Dorsolateral prefrontal cortex (tissue), 122 donors: ENCODE measurements at places on chromosomes 3 and 15. TPM values are rescaled to one million over a fixed set of nuclear protein-coding genes. Genes with fewer than 3 reads are reported as not detected.

The MYEF2 gene
- 66.5 TPM for total RNA-seq

The CLRN1 gene
- not detected for total RNA-seq

The INTS14 gene
- 29.1 TPM for total RNA-seq

The ZDHHC23 gene
- total RNA-seq, result 27.5 TPM

The CTDSPL gene
- 43.2 TPM for total RNA-seq

The MCTP2 gene
- total RNA-seq, result 9.2 TPM

The LRRC34 gene
- total RNA-seq, result 7.3 TPM

The SIDT1 gene
- total RNA-seq, result 67.3 TPM

The SLC2A2 gene
- not detected for total RNA-seq

The ANKDD1A gene
- total RNA-seq, result 27.3 TPM

The CNTN3 gene
- 40.0 TPM for total RNA-seq
